ENCODE measurements at places on chromosomes 1 and 21.

GRCh38 chr21:33155422-33155821 is 74.3 kb upstream of the IFNAR2 start:
- DNase-seq, result no peak

- no peak for DNase-seq
These were observed 13.3 kb downstream of the COL9A2 start for GRCh38 chr1:40303790-40304189.

- DNase-seq, result no peak
These were observed 1.5 kb downstream of the KCNC4 start for GRCh38 chr1:110211496-110212168.

GRCh38 chr1:115116512-115116911 is 27.2 kb upstream of the TSPAN2 start:
- DNase-seq, result no peak

- DNase-seq, result no peak
These were observed 10.9 kb upstream of the GALNT2 start for GRCh38 chr1:230056098-230056497.

DNA sequence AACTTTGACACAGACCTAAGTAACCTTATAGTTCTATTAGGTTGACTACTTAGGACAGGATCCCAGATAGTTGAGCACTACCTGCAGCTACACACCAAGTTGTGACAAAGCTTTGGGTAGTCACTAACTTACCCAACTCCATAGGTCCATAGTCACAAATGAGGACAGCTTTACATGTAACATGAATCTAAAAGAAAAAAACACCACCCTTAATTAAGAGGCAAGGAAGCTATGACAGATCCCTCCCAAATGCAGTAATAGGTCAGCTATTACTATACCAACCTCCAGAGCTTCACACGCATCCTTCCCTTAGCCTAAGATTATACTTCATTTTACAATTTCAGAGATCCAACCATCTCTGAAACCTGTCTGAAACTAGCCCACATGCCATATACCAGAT is 12.7 kb upstream of the RAB42 start:
- no peak for DNase-seq

DNA sequence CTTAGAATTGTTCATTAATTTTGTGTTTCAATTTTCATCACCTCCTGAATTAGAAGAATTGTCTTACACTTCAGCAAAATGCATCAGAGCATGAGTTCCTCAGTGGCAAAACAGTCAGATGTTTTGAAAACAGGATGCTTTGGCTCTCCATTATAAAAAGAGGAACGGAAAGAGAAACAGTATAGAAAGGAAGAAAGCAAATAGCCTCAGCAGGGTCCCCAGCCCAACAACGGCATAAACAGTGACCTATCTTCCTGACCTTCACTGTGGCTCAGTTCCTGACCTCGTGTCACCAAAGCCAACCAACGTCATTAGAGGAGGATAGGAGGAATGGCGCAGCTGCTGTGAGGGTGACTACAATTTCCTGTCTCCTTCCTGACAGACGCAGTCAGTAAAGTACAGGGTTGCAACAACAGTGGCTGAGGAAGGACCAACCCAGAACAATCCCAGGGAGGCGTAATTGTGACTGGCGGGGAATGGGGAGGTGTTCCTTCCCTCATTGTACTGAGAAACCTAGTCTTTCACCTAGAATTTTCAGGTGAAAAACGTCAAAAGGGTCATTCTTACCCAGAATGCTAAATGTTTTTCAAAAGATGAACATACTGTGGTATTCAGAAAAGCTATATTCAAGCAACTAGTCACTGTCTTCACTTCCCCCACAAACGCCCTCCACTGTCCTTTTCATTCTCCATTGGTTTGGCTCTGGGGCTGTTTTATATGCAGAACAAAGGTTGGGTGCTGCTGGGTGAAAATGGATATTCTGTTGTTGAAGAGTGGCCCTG is 197.9 kb upstream of the SGIP1 start:
- DNase-seq, result no peak

- no peak for DNase-seq
These were observed 39.1 kb upstream of the TRAPPC10 start for GRCh38 chr21:43972850-43973633.

- DNase-seq, result no peak
These were observed 23.1 kb downstream of the UBE2G2 start for GRCh38 chr21:44778499-44778911.

- DNase-seq, result no peak
These were observed 209.6 kb downstream of the GREM2 start for GRCh38 chr1:240402326-240402725.

- DNase-seq, result no peak
These were observed 1.5 kb downstream of the HMCN1 start for GRCh38 chr1:185735701-185736064.
